Tibial nerve (tissue), 4 donors: ENCODE measurements at places on chromosomes 4 and X. TPM values are rescaled to one million over a fixed set of nuclear protein-coding genes. Genes with fewer than 3 reads are reported as not detected.
A peak's percentile ranks its signal among the peaks of the same experiment; 100 is the strongest.

DNA sequence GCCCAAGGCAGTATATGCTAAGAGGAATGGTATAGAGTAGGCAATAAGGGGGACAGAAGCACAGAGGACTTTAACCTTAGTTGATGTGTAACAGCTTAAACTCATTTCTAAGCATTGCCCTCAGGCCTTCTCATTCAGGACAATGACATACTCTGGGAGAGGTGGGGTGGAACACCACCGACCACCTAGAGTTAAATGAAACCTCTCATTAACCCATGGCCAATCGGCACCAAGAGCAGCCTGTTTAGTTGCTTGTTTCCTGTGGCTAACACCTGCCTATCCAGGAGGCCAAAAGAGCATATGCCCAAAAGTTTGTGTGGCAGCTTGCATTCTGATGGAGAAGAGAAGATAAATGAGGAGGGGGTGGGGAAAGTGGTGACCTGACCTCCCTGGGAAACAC lies 88.7 kb upstream of the PLAC1 start:
- no peak for DNase-seq

DNA sequence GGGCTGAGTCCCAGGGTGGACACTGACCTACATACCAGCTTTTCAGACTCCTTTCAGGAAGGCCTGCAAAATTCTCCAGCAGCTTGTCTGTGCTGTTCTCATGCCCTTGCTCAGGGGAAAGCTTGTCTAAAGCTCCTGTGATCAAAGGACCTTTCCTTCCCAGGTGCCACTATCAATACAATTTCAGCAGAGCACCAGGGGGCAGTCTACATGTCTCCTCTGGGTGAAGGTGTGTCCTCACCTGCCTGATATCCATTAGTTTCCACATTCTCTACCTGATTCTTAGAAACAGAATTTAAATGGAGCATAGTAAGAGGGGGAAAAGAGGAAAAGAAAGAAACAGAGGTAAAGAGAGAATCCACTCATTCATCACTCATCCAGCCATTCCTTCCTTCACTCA lies 114.2 kb downstream of the PPARGC1A start:
- no peak for DNase-seq

Gene PF4V1
- not detected for total RNA-seq

Gene NSG1
- total RNA-seq = 0.44 TPM

Gene GUCY1A1
- total RNA-seq = 20.3 TPM

Gene FAM193A
- 36.7 TPM for total RNA-seq

Gene PSMD10
- 36.2 TPM for total RNA-seq

Gene YY2
- 2.5 TPM for total RNA-seq

Gene CXCL5
- total RNA-seq = not detected

Gene CFAP99
- not detected for total RNA-seq

DNA sequence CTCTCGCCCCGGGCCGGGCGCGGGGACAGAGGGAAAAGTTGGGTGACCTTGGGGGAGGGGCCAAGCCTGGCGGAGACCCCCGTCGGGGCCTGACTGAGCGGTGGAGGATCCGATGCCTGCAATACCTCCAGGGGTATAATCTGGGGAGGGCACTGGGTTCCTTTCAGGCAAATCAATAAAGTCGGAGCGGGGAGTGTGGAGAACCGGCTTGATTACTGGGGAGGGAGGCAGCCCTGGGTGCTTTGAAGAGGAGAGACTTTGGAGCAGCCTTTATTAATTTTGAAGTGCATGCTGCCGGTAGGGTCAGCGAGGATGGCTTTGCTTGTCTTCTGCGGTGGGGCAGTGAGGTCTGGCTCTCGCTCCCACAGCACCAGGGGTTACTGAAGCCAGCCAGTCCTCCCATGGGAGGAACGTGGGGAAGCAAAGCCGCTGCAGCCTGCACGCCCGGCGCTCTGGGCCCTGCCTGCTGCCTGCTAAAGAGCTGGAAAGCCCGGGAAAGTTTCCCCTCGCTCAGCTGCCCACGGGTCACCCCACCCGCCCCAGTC lies 403 bp upstream of the LGI2 start:
- DNase-seq = no peak

- no peak for DNase-seq
These were observed 4.2 kb upstream of the MTMR1 start for GRCh38 chrX:150688911-150689451.

DNA sequence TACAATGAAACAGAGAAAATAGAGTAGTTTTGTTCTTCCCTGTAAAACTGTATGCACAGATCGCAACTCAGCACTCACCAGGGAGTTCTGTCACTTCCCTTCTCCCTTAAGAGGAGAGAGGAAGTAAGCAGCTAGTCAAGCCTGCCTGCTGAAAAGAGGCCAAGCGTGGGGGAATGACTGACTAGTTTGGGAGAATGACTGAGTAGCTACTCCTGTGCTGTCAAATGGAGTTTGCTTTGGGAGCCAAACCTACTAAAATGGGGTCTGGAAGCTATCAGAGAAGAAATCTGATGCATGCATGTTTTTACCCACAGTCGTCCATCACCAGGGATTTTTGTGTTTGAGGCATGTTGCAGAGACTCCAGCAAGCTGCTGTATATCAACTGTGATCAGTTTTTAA lies 54.6 kb upstream of the LHFPL1 start:
- peak; percentile 4 for DNase-seq

DNA sequence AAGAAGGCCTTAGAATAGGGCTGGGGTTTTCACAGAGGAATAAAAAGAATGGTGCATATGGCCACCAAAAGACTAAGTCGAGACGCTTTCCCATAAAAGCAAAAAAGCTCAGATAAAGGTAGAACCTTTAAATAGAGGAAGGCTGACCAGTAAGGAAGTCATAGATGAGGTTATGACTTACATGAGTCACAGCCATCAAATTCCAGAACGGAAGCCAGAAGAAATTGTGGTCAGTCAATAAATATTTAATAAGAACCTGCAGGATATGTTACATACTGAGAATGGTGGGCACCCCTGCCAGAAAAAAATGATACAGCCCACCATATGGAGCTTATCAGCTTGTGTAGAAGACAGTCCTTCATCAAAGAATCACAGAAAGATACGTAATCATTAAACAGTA lies 120.1 kb downstream of the MANBA start:
- no peak for DNase-seq

- DNase-seq = no peak
These were observed 542.7 kb downstream of the FAM133A start for GRCh38 chrX:94216738-94217137.

- DNase-seq = no peak
These were observed 126.5 kb upstream of the INTU start for GRCh38 chr4:127506283-127506682.

DNA sequence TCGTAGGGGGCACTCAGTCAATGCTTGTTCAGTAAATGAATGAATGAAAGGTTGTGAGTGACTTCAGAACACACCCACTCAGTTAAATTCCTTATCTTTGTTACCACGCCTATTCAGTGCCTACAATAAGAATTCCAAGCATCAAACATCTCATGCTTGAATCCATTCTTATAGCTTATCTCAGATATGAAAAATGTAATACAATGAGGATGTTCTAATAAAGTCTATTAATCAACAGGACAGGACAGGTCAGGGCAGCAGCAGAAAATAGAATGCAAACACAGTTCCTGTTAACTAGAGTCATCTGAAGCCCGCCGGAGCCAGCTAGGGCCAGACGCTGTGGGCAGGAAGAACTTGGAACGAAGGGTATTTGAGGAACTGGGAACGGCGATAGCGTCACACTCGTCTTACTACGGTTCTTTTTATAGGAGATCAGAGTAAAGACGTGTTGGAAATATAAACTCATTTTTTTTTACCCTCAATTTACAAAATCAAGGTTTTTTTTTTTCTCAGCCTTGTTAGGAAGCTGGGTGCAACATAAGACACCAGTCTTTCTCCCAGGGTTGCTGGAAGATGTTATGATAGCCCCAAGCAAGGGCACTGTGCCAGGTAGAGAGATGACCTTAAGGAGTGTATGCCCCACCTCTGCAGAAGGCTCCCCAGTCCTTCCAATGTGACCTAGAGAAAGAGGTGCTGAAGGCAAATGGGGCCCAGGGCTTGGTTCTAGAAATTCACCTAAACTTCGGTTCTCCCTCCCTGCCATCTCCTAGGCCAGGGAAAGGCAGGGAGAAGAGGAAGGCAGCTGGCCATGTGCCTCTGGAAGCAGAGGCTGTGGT lies 48.3 kb downstream of the SEL1L3 start:
- DNase-seq = peak; percentile 51

GRCh38 chrX:6257025-6257424 lies 28.4 kb upstream of the NLGN4X start:
- DNase-seq = no peak

DNA sequence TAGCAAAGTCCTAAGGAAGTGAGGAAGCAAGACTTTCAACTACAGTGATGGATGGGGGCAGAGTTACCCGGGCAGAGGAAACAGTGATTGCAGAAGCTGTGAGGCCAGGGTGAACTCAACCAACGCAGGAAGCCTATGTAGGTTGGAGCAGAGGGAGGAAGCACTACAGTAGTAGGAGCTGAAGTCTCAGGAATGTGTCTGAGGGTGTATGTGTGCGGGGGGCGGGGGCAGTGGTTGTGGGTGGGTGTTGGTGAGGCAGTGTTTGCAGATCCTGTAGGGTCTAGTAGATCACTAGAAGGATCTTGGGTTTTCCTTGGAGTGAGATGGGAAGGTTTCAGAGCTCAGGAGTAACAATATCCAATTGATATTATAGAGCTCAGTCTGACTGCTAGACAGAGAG lies 9.9 kb upstream of the MID1 start:
- no peak for DNase-seq

Gene RGN
- 0.60 TPM for total RNA-seq

Gene C4orf51
- not detected for total RNA-seq

Gene JADE3
- total RNA-seq = 3.9 TPM

DNA sequence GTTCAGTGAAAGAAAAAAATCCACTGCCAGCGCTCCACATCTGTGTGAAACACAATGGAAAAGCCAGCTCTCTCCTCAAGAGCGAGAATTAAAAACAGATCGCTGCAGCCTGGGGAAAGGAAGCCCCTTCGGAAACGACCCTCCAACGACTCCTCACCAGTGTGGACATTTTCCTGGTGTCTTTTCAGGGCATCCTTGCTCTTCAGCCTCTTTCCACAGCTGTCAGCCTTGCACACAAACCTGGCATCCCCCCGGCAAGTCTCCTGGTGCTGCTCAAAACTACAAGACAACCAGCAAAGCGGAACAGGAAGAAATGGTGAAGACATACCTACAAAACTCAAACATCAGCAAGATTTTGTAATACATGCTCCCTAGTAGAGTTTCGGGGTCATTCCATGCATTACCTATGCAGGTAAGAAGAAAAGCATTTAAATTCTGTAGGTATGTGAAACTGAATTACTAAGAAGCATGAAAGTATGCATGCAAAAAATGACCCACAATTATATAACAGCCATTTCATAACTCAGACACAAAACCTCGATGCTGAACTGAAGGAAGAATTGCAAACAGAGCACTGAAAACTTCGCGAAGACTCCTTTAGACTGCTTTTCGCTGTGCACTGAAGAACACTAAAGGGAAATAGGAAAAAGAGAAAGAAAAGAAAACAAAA lies 106.1 kb downstream of the PRDM5 start:
- DNase-seq = no peak

DNA sequence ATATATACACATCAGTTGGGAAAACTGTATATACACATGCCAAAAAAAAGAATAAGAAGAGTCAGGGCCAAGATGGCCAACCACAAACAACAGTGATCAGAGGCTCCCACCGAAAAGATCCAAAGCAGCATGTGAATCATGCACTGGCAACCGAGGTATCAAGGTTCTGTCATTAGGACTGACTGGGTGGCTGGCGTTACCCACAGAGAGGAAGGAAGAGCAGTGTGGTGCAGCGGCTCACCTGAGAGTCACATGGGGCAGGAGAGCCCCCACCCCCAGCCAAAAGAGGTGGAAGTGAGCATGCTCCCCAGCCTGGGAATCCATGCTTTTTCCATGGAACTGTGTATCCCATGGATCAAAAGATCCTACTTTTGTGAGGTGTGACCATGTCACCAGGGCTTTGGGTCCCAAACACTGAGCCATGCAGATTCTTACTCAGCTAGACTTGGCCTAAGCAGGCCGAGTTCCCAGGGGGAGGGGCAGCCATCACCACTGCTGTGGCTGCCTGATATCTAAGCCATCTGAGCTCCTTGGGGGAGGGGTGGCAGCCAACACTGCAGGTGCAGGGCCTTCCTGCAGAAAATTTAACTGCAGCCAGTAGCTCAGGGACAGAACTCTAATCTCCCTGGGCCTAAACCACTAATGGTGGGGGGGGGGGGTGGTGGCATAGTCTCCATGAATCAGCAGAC lies 52.8 kb downstream of the P2RY10 start:
- no peak for DNase-seq

Gene GAGE2A
- not detected for total RNA-seq

DNA sequence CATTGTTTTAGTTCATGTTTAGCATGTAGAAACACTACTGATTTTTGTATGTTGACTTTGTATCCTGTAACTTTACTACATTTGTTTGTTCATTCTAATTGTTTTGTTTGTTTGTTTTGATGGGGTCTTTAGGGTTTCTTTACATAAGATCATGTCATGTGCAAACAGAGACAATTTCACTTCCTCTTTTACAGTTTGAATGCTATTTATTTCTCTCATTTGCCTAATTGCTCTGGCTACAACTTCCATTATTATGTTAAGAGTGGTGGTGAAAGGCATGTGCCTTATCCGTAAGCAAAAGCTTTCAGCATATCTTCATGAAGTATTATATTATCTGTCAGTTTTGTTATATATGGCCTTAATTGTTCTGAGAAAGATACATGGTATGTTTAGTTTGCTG lies 571.1 kb downstream of the PCDH7 start:
- no peak for DNase-seq

Gene C1QTNF7
- 11.0 TPM for total RNA-seq

DNA sequence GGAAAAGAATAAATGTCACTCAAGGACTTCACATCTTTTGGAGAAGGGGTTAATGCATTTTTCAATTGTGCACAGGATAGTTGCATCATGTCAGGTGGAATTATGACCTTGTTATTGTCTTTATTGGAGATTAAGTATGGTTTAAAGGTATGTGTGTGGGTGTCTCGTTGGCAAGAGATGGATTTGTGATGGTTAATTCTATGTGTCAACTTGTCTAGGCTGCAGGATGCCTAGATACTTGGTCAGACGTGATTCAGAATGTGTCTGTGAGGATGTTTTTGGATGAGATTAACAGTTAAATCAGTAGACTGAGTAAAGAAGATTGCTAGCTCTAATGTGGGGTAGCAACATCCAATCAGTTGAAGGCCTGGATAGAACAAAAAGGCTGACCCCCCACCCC lies 42.2 kb upstream of the HSD17B10 start:
- DNase-seq = no peak
